CMK (cell line): ENCODE measurements at places on chromosomes 11 and 22.

GRCh38 chr11:47369676-47370075 lies 8.7 kb downstream of the SPI1 start:
- no peak for DNase-seq

- no peak for DNase-seq
Measured at GRCh38 chr11:59600636-59601035, 14.9 kb downstream of the OSBP start.

DNA sequence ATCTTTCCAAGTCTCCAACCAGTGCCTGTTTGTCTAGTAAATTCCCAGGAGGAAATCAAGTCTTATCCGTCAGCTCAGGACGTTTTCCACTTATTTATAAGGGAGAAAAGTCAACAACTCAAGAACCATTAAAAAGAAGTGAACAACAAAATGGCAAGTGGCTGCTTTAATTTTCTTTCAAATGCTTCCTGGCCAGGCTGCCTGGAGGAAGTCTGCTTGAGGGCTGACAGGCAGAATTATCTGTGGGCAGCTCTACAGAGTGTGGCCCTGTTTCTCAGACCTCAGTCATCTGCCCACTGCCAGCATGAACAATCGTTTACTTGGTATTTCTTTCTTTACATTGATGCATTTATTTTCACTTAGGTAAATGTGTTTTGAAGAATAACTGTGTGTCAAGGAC lies 281.9 kb upstream of the ISX start:
- peak; percentile 14 for DNase-seq

- DNase-seq = no peak
Measured at GRCh38 chr11:111871693-111872161, 346 bp upstream of the ALG9 start.

- DNase-seq = no peak
Measured at GRCh38 chr11:70637949-70638583, 239.7 kb downstream of the CTTN start.

- no peak for DNase-seq
Measured at GRCh38 chr11:74971424-74971823, 17.3 kb upstream of the NEU3 start.

DNA sequence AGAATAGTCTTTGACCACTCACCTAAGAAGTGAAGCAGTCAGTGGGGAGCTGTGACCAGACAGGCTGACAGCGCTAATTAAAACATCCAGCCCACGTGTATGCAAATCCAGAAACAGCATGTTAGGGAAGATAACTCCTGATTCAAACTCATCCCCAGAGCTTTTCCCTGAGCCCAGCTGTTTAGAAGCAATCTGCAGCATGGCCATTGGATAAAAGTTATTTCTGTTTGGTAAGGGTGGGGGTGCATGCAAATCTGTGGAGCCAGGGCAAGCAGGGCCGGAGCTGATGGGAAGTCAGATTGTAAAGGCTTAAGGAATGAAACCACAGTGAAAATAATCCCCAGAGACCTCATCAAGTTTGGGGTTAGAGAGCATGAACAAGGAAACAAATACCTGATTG lies 247.9 kb upstream of the KIRREL3 start:
- DNase-seq = no peak

DNA sequence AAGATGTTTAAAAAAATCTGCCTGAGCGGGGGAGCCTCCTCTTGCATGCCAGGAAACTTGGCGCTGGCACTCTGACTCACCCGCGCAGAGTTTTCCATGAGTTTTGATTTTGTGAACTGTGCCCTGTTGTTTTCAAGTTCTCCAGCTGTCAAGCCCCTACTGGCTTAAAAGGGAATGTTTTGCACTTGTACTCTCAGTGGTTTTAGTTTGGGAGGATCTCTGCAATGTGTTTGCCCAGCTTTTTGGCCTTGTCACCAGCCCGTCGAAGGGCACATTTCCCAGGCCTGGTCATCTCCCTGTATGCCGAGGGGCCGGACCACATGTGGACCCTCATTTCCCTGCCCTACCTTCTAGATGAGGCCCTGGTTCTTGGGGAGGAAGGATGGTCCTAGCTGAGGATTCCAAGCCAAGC lies 12.2 kb downstream of the MRGPRF start:
- no peak for DNase-seq

DNA sequence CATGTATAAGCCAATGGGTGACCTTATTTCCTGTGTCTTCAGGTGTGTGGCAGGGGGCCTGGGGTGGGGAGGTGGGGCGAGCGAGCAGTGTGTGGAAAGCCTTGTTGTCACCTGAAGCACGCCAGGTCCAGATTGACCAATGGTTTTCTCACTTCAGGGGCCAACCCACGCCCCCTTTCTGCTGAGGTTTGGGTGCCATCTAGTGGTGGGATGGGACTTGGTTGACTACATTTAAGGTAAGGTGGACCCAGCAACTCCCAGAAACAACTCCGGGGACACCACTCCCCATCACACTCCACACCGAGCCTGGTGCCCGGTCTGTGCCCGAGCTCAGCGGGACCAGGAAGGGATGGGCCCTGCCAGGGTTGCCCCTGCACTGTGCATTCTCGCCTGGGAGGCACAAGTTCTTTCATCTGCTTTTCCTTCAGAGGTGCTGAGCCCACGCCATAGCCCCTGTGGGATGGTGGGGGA lies 40.0 kb downstream of the TPCN2 start:
- peak; percentile 52 for DNase-seq

DNA sequence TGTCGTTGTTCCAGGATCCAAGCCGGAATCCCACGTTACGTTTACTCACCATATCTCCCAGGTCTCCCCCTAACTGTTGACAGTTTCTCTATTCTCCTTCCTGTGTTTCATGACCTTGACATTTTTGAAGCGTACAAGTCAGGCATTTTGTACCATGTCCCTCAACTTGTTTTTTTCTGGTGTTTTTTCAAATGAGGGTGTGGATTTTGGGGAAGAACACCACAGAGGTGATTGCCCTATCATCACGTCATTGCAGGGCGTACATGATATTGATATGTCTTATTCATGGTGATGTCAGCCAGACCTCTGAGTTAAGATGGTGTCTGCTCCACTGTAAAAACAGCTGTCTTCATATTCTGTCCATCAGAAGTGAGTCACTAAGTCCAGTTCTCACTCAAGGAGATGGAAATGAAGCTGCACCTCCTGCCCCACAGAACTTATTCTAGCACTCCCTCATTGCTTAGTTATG lies 28.3 kb upstream of the SOX10 start:
- DNase-seq = no peak

- DNase-seq = no peak
Measured at GRCh38 chr11:63762654-63763495, 5.7 kb downstream of the ZFTA start.

GRCh38 chr22:37270928-37271650 lies 11.2 kb upstream of the CYTH4 start:
- DNase-seq = no peak

DNA sequence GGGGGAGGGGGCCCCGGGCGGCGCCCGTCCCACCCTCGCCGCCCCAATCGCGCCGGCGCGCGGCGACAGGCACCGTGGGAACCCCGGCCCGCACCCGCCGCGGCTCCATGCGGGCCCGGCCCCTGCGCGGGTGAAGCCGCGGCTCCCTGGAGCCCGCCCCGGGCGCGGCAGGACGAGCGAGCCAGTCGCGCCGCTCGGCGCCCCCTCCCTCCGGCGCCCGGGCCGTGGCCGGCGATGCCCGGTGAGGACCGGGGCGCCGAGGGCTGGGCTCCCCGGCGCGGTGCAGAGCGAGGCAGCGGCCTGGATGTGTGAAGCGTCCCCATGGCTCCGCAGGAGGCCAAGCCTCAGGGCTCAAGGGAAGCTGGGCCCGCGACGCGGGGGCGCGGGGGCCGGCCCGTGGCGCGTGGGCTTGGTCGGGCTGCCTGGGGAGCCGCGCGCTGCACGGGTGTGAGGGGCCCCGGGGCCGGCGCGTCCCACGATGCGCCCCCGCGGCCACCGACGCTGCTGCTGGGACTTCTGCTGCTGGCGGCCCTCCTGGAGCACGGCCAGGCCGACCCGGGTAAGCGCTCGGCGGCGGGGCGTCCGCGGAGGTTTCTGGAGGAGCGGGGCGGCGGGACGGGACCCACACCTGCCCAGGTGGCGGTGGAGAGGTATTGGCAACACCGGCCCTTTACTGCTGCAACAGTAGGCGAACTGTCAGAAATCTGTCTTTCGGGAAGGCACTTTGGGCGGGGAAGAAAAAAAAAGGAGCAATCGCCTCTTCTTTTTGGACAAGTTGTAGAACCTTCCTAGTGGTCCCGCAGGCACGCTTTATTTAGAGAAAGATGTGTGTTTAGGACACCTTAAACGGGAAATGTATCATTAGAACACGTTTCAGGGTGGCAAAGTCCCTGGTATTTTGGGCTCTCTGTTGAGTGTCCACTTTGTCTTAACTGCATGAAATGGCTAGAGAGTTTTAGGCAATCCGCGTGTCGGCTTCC lies 119.4 kb downstream of the HIPK3 start:
- DNase-seq = no peak

GRCh38 chr22:33842006-33842354 lies 78.3 kb downstream of the LARGE1 start:
- DNase-seq = no peak

DNA sequence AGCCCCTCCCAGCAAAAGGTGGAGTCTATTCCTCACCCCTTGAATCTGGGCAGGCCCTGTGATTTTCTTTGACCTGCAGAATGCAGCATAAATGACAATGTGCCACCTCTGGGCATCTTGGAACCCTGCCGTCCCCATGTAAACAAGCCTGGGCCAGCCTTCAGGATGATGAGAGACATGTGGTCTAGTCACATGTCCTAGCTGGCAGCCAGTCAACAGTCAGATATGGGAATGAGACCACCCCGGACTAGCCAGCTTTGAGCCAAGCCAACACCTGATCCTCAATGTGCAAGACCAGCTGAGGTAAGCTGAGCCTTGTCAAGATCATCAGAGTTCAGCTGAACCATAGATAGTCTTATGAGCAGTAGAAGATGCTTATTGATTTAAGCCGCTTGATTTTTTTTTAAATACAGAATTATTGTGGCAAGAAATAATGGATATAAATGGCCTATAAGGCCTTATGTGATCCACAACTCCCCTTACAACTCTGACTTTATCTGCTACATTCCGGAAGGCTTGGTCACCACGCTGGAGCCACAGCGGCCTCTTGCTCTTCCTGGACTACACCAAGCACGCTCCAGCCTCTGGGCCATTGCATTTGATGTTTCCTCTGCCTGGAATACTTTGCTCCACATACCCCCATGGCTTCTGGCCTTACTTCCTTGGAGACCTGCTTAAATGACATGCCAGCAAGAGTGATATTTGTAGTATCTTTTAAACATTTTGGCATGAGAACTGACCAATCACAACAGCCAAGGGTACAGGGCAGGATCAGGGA lies 225.9 kb upstream of the SESN3 start:
- no peak for DNase-seq

DNA sequence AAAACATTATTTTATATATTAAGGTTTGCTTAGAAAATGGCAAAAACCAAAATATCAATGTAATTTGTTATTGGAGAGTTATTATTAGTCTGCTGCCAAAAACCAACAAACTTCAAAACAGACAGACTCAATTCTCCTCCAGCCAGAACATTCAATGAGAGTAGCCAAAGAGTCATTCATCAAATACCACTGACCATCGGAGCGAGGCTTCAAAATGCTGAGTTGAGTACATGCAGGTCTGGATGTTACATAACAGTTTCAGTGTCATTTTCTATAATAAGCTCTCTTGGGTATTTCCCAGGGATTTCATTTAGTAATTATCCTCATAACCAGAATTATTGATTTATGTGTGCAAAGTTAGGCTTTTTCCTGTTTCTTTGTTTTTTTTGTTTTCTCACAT lies 42.6 kb downstream of the CHST1 start:
- no peak for DNase-seq

DNA sequence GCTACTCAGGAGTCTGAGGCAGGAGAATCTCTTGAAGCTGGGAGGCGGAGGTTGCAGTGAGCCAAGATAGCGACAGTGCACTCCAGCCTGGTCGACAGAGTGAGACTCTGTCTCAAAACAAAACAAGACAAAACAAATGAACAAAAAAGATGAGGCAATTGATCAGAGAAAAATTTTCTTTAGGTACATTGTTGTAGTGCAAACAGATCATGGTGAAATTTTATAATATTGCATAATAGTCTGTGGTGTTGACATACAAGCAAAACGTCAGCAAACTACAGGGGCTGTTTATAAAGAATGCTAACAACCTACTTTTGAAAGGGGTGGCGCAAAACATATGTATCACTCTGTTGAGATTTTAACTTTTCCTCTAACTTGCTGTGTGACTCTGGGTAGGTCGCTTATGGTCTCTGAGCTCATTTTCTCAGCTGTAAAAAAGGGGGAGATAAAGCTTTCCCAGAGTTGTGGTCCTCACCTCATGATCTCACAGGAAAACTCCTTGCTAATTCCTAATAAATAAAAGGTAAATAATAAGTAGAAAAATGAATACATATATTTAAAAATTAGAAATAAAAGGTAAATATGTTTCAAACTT lies 64.8 kb upstream of the NUP160 start:
- no peak for DNase-seq

- DNase-seq = no peak
Measured at GRCh38 chr11:124674571-124674970, 867 bp downstream of the SPA17 start.

GRCh38 chr11:69839516-69839915 lies 20.3 kb upstream of the FGF3 start:
- no peak for DNase-seq

DNA sequence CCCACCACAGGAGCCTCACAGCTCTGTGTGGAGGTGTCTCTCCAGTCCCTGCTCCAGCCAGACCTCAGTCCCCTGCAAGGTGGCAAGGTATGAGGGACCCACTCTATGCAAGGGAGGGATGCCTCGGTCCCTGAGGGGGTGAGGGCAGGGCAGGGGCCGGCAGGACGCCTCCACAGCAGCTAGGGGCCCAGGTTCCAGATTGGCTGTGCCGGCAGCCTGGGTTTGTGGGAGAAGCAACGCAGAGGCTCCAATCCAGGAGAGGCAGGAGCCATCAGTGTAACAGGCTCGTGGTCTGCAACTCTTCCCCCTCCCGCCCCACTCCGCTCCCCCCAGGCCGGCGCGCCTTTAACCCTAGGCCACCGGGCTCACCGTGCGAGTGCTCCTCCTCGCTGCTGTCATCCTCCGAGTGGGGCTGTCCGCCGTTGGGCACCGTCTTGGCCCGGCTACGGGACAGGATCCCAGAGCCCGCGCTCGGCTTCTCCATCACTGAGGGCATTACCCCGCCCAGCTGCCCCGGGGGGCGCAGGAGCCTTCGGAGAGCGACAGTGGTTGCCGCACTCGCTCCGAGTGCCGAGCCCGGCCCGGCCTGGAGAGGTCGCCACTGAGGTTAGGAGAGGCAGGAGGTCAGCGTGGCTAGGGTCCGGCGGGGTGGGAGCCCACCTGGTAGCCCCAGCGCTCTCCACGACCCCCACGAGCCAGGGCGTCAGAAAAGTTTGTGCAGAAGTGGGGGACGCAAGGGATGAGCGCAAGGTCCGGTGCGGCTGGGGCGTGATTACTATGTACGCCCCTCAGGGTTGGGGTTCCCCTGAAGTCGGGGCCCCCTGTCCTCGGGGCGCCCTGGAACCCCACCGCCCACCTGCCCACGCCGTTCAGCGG lies 765 bp downstream of the RCOR2 start:
- no peak for DNase-seq

DNA sequence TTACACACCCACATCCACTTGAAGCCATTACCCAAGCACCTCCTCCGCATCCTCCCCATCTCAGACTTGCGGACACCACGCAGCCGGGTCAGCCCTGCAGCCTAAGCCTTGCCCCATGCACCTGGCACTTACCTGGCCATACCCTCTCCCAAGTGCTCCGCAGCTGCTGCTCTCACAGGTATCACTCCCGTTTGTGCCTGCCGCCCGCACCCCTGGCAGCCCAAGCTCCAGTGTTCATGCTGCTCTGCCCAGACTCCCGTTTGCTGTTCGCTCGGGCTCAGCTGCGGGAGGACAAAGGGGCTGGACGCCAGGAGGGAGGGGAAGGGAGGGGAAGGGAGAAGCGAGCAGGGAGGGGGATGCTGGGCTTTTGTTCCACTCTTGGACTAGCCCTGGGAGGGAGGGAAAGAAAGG lies at the start of gene KLHL35:
KLHL35 (minus strand) TSS at position 293 of the 411 bp plus-strand sequence. CDS start 2,574 bp downstream, outside the sequence.
- DNase-seq = no peak
